ENCODE measurements at places on chromosomes 12 and 14. TPM values are rescaled to one million over a fixed set of nuclear protein-coding genes. Genes with fewer than 3 reads are reported as not detected.

PACS2 gene
- 77.8 TPM for total RNA-seq

DNA sequence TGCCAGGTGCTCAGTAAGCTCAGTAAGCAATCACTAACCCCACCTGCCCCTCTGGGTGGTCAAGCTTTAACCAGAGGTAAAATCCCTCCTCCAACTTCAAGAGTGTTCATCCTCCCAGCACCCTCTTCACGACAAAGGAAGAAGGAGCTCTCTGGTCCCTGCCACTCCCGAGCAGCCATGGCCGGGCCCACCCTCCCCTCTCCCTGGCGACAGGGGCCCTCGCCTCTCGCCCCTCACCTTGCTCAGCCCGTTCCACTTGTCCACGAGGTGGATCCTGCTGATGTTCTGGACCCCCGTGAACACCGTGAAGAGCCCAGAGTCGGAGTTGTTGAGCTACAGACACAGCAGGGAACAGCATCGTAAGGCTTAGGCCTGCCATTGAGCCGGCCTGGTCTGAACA is 52.0 kb downstream of the SCARB1 start:
- H3K4me1 ChIP-seq: no peaks in the 10 kb centered on the region
- no peak for DNase-seq
- peaks cover 33% of the 10 kb centered on the region for H3K36me3 ChIP-seq
- H3K27ac ChIP-seq: no peak overlapping the region
- no peak overlapping the region for H3K4me3 ChIP-seq

GRCh38 chr12:111444314-111444924 is 38.7 kb downstream of the SH2B3 start:
- H3K4me1 ChIP-seq: peaks cover 63% of the 10 kb centered on the region
- no peaks in the 10 kb centered on the region for H3K27me3 ChIP-seq
- peak overlapping the region; percentile 76 for H3K27ac ChIP-seq
- H3K36me3 ChIP-seq: peaks cover 34% of the 10 kb centered on the region
- no peak for DNase-seq

GRCh38 chr14:55968741-55969140 is 149.5 kb upstream of the PELI2 start:
- H3K27ac ChIP-seq: no peak overlapping the region
- H3K36me3 ChIP-seq: no peaks in the 10 kb centered on the region
- DNase-seq: no peak
- no peaks in the 10 kb centered on the region for H3K4me1 ChIP-seq
- no peaks in the 10 kb centered on the region for H3K27me3 ChIP-seq

MYO1H gene
- not detected for total RNA-seq

DNA sequence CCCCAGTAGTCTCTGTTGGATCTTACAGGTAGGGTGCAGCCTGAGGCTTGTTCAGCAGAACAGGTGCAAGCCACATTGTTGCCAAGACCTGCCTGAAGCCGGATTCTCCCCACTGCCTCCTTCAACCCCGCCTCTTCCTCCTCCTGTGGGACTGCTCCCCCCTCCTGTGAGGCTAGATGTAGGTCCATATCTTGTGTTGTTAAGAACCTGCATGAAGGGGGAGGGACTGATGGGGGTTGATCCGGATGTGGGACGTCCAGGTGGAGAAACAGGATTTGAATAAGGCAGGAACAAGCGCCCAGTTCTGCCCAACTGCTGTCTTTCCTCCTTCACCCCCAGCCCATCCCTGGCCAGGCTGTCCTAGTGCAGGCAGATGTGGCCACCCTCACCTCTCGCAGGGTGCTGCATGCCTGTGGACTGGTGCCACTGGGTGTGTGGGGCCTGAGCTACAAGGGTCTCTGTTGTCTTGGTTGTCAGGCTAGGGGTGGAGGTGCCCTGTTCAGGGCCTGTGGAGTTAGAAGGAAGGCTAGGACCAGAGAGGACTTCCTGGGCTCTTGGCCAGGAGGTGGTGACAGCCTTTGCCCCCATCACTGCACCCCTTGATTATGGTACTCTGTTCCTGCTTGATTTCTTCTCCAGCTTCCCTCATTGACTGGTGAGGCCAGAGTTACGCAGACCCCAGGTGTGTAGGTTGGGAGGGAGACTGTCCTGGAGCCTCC is 1.4 kb downstream of the NR4A1 start:
- peaks cover 4% of the 10 kb centered on the region for H3K36me3 ChIP-seq
- peak overlapping the region; percentile 93 for H3K27ac ChIP-seq
- DNase-seq: no peak
- H3K27me3 ChIP-seq: no peaks in the 10 kb centered on the region
- peaks cover 36% of the 10 kb centered on the region for H3K4me1 ChIP-seq
- peak overlapping the region; percentile 72 for H3K4me3 ChIP-seq

ZFHX2 gene
- total RNA-seq: 0.39 TPM

OR4K5 gene
- not detected for total RNA-seq

PNP gene
- total RNA-seq: 3.7 TPM

GRCh38 chr12:29546000-29546399 is 48.5 kb upstream of the OVCH1 start:
- H3K4me3 ChIP-seq: peak overlapping the region; percentile 20
- H3K27me3 ChIP-seq: no peaks in the 10 kb centered on the region
- H3K36me3 ChIP-seq: no peaks in the 10 kb centered on the region
- peak overlapping the region; percentile 87 for H3K27ac ChIP-seq
- DNase-seq: peak; percentile 36

DNA sequence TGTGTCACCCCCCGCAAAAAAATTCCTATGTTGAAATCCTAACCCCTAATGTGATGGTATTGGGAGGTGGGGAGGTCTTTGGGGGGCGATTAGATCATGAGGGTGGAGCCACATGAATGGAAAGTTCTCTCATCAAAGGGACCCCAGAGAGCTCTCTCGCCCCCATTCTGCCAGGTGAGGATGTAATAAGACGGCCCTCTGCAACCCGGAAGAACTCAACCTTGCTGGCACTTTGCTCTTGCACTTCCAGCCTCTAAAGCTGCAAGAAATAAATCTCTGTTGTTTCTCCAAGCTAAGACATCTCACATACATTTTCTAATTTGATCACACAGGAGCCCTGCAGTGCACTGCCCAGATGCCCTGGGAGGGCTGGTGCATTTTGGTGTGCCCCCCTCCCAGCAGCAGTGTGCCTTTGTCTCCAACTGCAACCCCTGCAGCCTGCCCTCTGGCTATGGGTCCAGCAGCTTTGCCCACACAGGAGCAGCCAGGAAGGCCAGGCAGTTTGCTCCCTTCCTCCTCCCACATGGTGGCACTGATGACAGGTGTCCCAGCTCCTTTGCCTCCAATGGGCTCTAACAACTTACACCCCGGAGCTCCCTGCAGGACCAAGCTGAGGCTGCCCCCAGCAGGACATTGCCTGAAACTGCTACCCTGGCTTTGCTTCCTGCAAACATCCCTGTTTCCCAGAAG is 59.3 kb downstream of the C14orf132 start:
- no peaks in the 10 kb centered on the region for H3K4me1 ChIP-seq
- no peak for DNase-seq
- H3K27me3 ChIP-seq: peaks cover 15% of the 10 kb centered on the region
- no peak overlapping the region for H3K4me3 ChIP-seq
- no peak overlapping the region for H3K27ac ChIP-seq
- no peaks in the 10 kb centered on the region for H3K36me3 ChIP-seq

DNA sequence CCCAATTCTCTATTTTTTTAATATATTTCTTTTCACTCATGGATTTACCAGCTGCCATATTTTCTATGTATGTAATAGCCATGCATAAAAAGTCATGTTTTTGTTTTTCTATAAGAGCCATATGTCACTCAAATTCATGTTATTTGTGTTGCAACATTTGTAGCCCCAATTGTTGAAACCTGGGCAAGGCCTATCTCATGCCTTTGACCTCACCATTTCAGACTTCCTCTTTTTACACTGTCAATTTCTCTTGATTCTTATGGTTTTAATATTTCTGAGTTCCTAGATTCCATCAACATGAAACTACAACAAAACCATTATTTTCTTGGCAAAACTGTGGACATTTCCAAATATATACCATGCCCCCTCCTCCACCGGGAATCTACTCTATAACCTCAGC is 647.5 kb downstream of the C12orf50 start:
- H3K36me3 ChIP-seq: no peaks in the 10 kb centered on the region
- H3K27me3 ChIP-seq: no peaks in the 10 kb centered on the region
- H3K27ac ChIP-seq: no peak overlapping the region

ALX1 gene
- total RNA-seq: not detected

GYS2 gene
- not detected for total RNA-seq

GPRC5D gene
- not detected for total RNA-seq

DNA sequence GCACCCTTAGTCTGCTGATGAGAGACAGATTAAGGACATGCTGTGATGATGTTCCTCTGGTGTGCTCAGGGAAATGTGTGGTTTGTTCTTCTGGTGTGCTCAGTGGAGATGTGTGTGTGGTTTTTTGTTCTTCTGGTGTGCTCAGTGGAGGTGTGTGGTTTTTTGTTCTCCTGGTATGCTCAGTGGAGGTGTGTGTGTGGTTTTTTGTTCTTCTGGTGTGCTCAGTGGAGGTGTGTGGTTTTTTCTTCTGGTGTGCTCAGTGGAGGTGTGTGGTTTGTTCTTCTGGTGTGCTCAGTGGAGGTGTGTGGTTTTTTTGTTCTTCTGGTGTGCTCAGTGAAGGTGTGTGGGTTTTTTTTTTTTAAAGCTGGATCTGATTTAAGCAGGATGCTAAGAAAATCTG is 15.4 kb downstream of the PIWIL1 start:
- no peaks in the 10 kb centered on the region for H3K4me1 ChIP-seq
- peaks cover 3% of the 10 kb centered on the region for H3K27me3 ChIP-seq
- no peaks in the 10 kb centered on the region for H3K36me3 ChIP-seq
- DNase-seq: no peak
- no peak overlapping the region for H3K4me3 ChIP-seq

TOMM20L gene
- not detected for total RNA-seq

GRCh38 chr14:74601982-74602381 is 10.1 kb downstream of the LTBP2 start:
- H3K27me3 ChIP-seq: no peaks in the 10 kb centered on the region
- no peak overlapping the region for H3K4me3 ChIP-seq
- H3K27ac ChIP-seq: no peak overlapping the region
- H3K4me1 ChIP-seq: no peaks in the 10 kb centered on the region
- H3K36me3 ChIP-seq: peaks cover 11% of the 10 kb centered on the region

EEF1AKMT3 gene
- 1.3 TPM for total RNA-seq

RIPK3 gene
- 1.6 TPM for total RNA-seq

DNA sequence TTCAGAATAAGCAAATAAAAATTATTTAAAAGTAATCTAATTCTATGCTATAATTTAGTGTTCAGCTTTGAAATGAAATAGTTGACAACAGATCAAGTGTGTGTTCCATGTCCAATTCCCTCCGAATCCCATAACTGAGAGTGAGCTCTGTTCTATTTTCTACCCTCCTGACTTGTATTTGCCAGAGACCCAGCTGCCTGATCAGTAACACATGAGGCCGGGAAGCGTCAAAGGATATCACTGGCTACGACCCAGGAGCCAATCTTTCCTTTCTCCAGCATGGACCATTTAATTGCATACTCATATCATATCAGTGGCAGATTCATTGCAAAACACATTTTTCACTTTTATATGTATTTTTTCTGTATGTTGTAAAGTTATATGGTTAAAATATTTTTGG is 108.8 kb upstream of the TSPAN8 start:
- no peaks in the 10 kb centered on the region for H3K36me3 ChIP-seq
- H3K27ac ChIP-seq: no peak overlapping the region
- no peaks in the 10 kb centered on the region for H3K27me3 ChIP-seq
- no peak for DNase-seq
- no peaks in the 10 kb centered on the region for H3K4me1 ChIP-seq
- no peak overlapping the region for H3K4me3 ChIP-seq

DNA sequence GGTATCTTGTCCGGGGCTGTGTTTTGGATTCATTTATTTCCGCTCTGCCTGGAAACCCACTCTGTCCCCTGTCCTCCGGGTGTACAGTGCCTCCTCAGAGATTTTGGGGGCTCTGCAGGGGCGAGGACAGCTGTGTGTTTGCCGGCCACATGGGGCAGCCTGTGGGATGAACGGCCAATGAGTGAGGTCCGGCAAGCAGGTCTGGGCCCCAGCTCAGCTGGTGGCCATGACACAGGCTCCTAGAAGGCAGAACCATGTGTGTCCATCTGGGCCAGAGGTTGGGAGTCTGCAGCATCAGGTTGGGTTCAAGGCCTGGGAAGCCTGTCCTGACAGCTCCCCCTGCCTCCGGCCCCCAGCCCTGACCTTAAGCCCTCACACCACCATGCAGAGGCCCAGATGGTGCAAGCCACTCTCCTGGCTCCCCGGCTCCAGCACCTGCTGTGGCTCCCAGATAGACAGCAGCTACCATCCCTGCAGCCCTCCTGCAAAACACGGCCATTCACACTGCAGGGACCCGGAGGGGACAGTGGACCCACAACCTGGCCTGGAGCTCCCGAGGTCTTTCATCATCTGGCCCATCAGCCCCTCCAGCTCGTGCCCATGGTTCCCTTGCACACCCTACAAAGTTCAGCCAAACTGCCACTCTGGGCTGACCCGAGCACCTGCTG is 220.1 kb upstream of the C14orf180 start:
- no peak for DNase-seq
- H3K36me3 ChIP-seq: no peaks in the 10 kb centered on the region
- H3K27ac ChIP-seq: no peak overlapping the region
- no peaks in the 10 kb centered on the region for H3K4me1 ChIP-seq
- no peak overlapping the region for H3K4me3 ChIP-seq
- H3K27me3 ChIP-seq: no peaks in the 10 kb centered on the region

- H3K4me1 ChIP-seq: no peaks in the 10 kb centered on the region
- H3K36me3 ChIP-seq: no peaks in the 10 kb centered on the region
- no peaks in the 10 kb centered on the region for H3K27me3 ChIP-seq
- H3K4me3 ChIP-seq: no peak overlapping the region
Observed at GRCh38 chr12:47067176-47067575, 12.2 kb upstream of the PCED1B start.

GRCh38 chr12:54526812-54527630 is 22.4 kb upstream of the PDE1B start:
- H3K4me1 ChIP-seq: no peaks in the 10 kb centered on the region
- DNase-seq: no peak
- no peak overlapping the region for H3K27ac ChIP-seq
- no peak overlapping the region for H3K4me3 ChIP-seq

DNA sequence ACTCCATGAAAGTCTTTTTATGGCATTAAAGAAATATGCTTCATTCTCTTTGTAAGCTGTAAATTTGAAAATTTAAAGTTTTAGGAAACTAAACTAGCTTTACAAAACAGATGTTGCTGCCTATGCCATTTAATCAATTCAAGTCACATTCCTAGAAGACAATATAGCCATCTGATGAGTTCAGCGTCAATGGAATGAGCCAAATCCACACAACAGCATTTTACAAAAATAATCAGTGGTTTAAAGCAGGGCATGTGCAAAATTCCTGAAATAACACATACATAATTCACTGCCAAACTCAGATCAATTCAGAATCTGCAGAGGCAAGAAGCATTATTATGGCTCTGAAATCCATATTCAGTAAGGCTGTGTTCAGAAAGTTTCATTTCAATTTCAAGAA is 75.6 kb downstream of the MED13L start:
- H3K4me1 ChIP-seq: peaks cover 76% of the 10 kb centered on the region
- no peak for DNase-seq
- H3K36me3 ChIP-seq: no peaks in the 10 kb centered on the region
- H3K4me3 ChIP-seq: no peak overlapping the region

GPHB5 gene
- total RNA-seq: not detected

GRCh38 chr12:58387199-58387598 is 445.8 kb downstream of the ATP23 start:
- no peaks in the 10 kb centered on the region for H3K4me1 ChIP-seq
- no peak overlapping the region for H3K4me3 ChIP-seq
- no peaks in the 10 kb centered on the region for H3K36me3 ChIP-seq
- no peak for DNase-seq
- no peak overlapping the region for H3K27ac ChIP-seq

LRRIQ1 gene
- not detected for total RNA-seq

ABHD12B gene
- not detected for total RNA-seq

DAO gene
- not detected for total RNA-seq

Measured in psoas muscle (tissue), 8 donors.